NCI-H2029 (cell line): ENCODE measurements at places on chromosomes 6 and 20.

- no peak for DNase-seq
Measured at GRCh38 chr6:75170691-75171560, 34.9 kb downstream of the COL12A1 start.

DNA sequence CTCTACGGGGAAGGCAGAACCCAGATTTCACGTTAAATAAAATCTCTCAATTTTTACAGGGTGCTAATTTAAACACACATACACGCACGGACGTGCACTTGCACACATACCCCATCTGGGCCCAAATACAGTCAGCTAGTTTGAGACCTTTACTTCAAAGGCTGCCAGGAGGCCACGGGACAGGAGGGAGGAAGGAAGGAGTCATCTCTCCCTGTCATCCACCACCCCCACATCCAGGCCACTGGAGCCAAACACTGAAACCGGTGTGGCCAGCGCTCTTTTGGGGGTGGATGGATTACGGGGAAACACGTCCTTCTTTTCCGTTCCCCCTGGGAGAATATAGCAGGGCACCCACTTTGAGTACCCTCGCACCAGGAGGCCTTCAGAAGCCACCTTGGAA, 60.1 kb downstream of the ZNF831 start:
- no peak for DNase-seq

DNA sequence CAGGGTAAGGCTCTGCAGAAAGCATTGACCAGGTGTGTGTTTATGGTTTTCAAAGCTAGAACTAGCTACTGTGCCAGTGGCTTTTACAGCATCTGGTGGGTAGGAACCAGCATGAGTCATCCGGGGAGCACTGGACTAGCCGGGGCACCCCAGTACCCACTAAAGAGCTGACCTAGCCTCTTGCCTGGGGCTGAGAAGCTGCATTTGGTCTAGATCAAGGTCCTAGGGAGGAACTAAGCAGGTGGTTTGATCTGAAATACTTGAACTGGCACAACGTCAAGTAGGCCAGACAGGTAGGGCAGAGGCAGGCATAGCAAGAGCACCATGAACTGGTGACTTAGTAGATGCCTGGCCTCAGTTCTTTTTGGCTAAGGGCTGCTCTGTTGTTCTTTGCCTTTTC, 109.8 kb upstream of the PTPRK start:
- no peak for DNase-seq

- no peak for DNase-seq
Measured at GRCh38 chr6:33417128-33417902, 592 bp downstream of the CUTA start.

DNA sequence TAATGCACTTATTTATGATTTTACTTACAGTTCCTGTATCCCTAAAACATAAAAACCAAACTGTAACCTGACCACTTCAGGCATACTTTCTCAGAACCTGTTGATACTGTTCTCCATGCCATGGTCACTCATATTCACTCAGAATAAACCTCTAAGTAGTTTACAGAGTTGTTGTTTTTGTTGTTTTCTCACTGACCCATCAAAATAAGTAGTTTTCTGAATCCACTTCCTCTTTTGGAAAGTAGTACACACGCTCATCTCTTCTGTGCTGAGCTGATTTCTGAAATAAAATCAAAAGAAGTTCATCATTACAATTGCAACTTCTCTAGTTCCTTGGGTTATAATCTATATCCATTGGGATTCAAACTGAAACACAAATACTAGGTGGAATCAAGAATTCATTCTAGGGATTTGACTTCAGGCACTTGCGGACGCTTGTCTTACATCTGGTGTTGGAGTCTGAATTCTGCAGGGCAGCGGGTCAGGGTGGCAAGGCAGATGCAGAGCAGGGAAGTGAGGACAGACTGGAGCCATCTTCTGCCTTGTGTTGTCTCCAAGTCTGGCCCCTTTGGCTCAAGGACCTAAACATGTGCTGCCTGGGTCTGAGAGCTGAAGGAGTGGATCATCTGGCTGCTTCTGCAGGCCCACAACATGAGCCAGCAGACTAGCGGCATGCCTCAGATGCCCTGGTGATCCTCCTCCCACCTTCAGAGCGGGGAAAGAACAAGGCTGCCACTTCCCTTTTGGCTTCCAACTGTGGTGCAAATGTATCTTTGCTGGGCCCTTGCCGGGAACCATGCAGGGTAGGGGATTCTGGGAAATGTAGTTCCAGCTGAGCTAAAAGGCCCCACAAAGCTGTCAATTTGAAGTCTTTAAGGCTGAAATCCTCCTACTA, 167.9 kb upstream of the MYLIP start:
- DNase-seq = no peak

DNA sequence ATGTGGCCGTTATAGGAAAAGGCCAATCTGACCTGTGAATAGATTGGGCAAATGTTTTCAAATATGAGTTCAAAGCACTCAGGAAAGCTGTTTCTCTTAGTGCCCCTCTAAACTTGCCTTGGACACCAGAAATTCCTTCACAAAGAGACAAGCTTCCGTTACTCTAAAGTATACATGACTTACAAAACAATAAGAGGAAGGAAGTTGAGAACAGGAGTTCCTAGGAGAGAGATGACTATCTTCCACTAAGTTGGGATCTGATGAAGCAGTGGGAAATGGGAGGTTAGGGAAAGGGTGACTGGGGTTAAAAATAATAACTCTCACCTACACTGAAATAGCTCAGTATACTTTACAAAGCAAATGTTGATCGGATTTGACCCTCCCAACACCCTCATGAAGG, 50.0 kb downstream of the ISM1 start:
- DNase-seq = no peak

DNA sequence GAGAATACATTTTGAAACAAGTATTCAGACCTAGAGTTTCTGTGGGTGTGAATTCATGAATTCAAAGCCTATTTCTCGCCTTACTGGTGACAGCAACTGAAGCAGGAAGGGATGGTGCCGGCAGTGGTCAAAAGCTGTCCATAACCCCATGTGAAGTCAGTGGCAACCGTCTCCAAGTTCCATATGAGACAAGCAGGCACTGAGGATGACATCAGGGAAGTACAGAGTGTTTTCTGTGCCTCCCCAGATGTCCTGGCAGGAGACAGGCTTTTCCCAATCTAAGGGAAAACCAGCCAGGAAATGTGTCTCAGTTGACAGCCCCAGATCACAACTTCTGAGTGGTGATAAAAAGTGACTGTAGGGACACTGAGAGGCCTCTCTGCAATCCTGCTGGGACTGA, 66.6 kb downstream of the HIVEP2 start:
- no peak for DNase-seq

DNA sequence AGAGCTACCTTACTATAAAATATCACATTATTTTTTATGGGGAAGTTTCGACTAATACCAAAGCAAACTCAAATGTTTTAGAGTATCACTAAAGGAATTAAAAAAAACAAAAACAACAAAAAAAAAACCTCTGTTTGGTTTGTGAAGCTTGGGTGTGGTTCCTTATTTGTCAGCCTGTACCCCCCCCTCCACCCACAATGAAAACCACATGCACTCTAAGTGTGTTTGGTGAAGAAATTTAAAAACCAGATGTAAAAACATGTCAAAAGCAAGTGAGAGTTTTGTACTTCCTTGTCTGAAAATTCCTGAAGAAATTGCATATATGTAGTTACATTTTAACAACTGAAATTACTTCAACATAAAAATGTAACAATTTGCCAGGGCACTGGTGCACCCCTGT, 3.1 kb downstream of the STK38 start:
- DNase-seq = no peak

DNA sequence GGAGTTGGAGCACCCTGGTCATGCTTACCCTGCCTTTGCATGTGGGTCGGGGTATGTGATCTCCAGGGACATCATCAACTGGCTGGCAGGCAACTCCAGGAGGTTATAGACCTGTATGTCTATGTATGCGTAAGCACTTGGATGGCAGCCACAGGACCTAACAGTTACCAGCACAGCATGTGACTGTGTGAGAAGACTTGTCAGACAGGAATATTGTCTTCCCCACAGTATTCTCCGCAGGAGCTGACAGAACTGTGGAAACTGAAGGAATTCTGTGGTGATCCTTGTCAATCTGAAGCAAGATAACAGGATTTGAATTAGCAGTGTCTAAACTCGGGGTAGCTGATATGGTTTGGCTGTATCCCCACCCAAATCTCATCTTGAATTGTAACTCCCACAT, 59.2 kb downstream of the TMEM244 start:
- DNase-seq = no peak

DNA sequence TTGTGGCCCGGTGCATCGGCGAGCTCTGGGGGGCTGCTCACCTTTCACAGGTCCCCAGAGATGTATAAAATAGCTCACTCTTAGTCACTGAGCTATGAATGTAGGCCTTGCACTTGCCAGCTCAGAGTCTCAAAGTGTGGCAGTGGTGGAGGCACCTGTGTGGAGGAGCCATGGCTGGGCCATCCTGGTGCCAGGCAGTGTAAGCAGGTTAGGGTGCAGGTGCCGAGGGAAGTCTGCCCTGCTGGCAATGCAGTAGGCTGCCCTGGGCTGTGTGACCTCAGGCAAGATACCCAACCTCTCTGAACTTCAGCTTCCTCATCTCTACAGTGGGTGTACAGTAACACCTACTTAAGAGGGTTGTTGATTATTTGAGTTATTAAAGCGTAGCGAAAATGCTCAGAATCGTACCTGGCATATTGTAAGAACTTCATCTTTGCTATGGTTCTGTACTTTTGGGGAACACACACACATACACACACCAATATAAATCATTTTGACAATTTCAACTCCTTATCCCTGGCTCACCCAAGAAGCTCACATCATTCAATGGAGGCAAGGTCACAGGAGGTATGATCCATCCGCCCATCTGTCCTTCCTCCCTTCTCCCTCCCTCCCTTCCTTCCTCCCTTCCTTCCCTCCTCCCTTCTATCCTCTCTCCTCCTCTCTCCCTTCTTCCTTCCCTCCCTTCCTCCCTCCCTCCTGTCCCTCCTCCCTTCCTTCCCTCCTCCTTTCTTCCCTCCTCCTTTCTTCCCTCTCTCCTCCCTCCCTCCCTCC, 66.8 kb upstream of the STX16 start:
- DNase-seq = no peak

DNA sequence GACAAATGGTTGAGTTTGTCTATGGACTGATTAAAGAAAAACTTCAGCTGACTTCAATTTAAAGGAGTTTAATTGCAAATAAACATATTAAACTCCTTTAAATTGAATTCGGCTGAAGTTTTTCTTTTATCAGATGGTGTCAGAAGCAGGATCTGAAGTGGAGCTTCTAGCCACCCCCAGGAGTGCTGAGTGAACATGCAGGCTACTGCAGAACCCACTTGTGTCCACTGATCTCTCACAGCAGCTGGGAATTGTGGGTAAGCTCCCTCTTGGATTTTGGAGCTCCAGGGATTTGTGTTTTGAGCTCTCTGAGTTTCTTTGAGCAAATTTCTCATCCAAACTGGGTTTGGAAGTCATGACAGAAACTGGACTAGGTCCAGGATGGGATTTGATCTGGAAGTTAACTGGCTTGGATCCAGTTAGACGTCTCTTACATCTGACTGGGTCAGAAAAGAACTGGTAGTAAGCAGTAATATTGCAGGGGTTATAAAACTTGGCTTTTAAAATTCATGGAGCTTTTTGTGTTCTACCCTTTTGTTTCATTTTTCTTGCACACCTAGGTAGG, 95.8 kb upstream of the UST start:
- DNase-seq = no peak

GRCh38 chr6:130975325-130975724, 87.7 kb downstream of the EPB41L2 start:
- no peak for DNase-seq

GRCh38 chr6:36353411-36353915, 16.8 kb upstream of the BNIP5 start:
- DNase-seq = no peak

DNA sequence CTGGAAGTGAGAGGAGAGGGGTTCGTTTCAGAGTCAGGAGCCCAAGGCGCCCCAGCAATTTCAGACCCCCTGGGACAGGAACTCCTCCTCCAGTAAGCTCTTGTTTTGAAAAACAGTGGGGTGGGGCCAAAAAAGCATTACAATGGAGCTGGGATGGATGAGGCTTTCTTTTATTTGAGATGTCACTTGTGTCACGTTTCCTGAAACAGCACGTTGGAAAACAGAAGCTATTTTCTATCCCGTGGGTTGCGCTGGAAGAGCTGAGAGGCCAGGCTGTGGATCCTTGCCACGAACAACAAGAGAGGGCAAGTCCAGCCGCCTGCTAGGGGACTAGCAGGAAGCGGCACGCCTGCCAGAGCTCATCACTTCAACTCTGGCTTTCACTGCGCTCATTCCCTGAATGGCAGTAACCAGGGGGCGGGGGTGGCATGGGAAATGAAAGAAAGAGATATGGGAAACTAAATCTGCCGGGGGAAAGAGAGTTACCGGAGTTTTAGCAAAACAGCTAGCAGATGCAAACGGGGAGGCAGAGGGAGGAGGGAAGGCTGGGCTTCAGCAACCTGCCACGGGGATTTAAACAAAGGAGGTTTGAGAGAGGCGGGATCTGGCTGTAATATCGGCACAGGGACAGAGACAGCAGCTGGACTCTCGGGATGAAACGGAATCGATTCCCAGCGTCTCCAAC, 34.6 kb downstream of the GCNT2 start:
- DNase-seq = peak; percentile 81
